ENCODE measurements at places on chromosomes 6 and 20.

GRCh38 chr6:132400555-132400882, 756 bp downstream of the MOXD1 start:
- no peak for DNase-seq

GRCh38 chr20:37071481-37071911, 24.3 kb downstream of the RBL1 start:
- no peak for DNase-seq

DNA sequence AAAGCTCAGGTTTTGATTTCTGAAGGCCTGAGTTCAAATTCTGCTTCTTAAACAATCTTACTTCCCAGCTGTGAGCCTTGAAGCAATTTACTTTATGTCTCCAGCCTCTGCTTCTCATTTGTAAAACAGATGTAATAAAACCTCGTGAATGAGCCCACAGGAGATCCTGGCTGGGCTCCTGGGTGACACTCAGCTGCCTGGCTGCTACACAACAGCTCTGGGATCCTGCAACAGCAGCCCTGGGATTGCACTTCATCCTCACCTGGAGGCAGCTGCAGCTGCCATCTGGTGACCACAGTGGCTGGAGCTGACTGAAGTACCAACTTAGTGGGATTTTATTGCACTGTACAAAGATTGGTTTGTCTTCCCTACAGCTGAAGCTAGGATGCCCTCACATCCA, 98.6 kb downstream of the NDUFAF5 start:
- DNase-seq = no peak

- DNase-seq = no peak
Observed at GRCh38 chr6:41318261-41318653, 17.2 kb upstream of the NCR2 start.

DNA sequence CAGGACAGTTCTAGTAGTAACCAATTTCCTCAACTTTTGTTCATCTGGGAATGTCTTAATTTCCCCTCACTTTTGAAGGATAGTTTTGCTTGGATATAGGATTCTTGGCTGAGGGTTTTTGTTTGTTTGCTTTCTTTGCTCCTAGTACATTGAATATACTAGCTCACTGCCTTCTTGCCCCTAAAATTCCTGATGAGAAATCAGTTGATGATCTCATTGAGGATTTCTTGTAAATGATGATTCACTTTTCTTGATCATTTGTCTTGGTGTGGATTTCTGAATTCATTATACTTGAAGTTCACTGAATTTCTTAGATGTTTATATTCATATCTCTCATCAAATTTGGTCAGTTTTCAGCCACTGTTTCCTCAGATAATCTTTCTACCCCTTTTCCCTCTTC, 49.1 kb upstream of the PRDM1 start:
- no peak for DNase-seq

DNA sequence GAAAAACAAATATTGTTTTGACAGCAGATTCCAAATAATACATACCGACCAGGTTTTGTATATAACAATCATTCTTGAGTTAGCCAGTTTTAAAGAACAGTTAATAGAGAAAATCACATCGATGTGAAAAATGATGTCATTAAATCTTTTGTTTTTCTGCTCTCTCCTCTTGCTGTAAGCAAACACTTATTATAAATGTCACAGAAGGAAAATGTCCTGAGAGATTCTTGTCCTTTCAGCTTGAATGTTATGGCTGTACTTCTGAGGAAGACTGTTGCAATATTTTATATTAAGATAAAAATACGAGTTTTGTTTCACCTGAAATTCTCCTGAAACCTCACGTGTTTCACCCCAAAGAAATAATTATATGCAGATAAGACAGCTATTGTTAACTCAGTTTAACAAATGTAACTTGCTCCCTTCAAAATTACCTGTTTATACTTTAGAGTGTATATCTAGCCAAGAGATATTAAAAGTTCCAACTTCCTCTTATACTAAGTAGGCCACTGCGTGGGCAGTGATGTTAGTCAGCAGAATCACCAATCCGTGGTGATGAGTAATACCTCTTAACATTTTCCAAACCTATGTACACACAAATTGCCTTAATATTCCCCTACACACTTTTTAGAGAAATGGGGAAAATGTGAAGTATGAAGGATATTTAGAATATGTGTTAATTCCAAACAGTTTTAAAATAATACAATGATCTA, 1111.4 kb upstream of the CITED2 start:
- no peak for DNase-seq

GRCh38 chr6:89536231-89536630, 102.3 kb downstream of the LYRM2 start:
- no peak for DNase-seq

DNA sequence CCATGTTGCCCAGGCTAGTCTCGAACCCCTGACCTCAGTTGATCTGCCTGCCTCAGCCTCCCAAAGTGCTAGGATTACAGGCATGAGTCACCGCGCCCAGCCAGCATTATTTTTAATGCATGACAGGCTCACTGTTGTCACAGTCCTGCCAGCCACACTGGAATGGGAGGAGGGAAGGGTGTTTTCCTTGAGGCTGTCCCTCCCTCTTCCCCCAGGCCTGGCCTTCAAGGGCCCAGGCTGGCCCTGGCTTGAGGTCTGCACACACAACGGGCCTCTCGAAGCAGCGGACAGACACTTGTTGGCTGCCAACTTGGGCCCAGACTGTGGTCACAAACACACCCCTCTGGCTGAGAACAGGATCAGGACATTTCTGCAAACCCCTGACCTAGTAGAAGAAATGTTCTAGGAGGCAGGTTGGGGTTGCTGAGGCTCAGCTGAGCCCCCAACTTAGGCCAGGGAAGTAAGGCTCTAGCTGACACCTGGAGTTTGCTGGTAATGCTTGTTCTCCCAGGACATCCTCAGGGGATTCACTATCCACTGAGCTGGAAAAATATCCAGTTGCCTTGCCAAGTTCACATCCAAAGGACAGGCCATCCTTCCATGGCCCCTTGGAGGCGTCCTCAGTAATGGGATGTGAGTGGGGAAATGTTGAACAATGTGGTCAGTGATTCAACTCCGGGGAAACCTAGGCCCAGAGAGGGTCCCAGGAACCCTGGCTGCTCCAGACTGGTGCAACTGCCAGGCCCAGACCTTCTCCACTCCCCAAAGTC, 9.9 kb downstream of the SNTA1 start:
- DNase-seq = no peak

DNA sequence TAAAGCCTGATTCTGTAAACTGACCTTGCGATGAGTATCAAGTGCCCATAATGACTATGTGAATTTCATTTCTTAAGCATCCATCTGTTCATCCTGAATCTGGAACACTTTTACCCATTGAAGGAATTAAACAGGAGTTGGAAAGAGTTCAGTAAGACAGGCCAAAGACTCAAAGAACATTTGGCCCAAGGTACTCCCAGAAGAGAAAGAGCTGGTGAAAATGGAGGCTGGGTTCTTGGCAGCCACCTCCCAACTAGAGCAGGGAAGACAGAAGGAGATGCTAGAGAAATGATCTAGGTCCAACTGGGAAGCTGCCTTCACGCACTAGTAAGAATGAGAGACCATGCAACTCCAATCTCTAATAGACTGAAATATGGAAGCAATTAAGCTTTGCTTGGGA, 290.8 kb upstream of the RNF24 start:
- DNase-seq = no peak

GRCh38 chr6:127483399-127484055, 24.3 kb upstream of the KIAA0408 start:
- no peak for DNase-seq

DNA sequence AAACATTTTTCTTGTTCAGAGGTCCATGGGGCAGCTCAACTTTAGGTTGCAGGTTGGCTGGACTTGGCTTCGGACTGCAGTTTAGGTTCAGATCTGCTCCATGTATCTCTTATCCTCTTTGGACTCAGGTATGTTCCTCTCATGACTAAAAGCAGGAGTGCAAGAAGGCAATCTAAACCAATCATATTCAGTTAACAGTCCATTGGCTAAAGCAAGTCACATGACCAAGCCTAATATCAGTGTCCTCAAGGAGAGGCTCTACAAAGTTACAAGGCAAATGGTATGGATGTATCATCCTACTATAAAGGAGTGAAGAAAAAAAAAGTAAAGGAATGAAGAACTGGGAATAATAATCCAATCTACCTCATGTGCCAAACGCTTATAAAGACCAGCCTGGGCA, 2.5 kb upstream of the ACTR5 start:
- DNase-seq = no peak

- DNase-seq = peak; percentile 2
Observed at GRCh38 chr20:16821211-16822089, 73.3 kb downstream of the OTOR start.

DNA sequence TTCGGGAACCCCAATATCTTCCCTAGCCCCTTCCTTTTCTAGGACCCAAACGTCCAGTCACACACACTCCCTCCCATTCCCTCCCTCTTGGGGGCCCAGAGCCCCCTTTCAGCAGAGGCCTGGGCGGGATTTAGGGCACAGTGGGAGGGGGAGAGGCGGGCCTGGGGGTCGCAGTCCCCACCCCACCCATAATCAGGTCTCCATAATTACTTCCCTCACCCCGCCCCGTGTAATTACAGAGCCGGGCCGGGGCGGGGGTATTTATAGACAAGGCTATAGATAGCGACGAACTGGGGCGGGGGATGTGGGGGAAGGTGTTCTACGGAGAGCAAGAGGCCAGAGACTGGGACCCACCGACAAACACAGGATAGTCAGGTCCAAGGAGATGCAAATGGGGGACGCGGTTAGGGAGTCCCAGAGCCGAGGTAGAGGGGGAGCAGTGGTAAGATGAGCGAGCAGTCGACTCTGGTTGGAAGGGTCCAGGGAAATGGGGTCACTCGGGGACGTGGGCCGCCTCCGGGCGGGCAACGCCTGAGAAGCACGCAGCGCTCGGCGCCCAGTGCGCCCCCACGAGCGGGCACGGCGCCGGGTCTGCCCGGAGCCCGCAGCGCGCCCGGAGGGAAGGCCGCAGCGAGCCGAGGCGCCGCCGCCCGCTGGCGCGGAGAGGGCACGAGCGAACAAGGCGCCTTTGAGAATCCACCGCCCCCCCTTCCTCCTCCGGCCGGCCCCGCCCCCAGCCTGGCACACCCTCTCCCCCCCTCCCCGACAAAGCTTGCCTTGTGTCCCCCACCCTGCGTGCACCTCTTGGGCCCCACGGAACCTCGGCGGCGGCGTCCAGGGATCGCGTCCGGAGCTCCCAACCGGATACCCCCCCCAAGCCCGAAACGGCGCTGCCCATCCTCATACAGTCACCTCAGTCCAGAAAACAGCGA, 670 bp upstream of the COL11A2 start:
- DNase-seq = no peak

- no peak for DNase-seq
Observed at GRCh38 chr6:69580706-69581105, 216.1 kb downstream of the LMBRD1 start.

GRCh38 chr20:2946988-2947961, 74.0 kb downstream of the PTPRA start:
- no peak for DNase-seq

- DNase-seq = no peak
Observed at GRCh38 chr6:157906537-157907061, 75.1 kb upstream of the SYNJ2 start.

- no peak for DNase-seq
Observed at GRCh38 chr6:40188931-40189330, 254.7 kb upstream of the MOCS1 start.

DNA sequence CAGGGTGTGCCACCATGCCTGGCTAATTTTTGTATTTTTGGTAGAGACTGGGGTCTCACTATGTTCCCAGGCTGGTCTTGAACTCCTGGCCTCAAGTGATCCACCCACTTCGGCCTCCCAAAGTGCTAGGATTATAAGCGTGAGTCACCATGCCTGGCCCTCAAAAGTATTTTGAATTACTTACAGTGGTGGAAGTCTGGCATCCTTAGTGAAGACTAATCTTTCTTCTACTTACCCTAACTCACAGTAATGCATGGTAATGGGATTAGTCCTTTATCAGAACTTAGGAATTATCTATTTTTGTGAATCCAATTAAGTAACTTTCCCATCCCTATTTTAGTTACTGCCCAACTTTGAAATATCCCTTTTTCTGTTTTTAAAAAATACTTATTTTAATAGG, 3.9 kb downstream of the RWDD1 start:
- no peak for DNase-seq

DNA sequence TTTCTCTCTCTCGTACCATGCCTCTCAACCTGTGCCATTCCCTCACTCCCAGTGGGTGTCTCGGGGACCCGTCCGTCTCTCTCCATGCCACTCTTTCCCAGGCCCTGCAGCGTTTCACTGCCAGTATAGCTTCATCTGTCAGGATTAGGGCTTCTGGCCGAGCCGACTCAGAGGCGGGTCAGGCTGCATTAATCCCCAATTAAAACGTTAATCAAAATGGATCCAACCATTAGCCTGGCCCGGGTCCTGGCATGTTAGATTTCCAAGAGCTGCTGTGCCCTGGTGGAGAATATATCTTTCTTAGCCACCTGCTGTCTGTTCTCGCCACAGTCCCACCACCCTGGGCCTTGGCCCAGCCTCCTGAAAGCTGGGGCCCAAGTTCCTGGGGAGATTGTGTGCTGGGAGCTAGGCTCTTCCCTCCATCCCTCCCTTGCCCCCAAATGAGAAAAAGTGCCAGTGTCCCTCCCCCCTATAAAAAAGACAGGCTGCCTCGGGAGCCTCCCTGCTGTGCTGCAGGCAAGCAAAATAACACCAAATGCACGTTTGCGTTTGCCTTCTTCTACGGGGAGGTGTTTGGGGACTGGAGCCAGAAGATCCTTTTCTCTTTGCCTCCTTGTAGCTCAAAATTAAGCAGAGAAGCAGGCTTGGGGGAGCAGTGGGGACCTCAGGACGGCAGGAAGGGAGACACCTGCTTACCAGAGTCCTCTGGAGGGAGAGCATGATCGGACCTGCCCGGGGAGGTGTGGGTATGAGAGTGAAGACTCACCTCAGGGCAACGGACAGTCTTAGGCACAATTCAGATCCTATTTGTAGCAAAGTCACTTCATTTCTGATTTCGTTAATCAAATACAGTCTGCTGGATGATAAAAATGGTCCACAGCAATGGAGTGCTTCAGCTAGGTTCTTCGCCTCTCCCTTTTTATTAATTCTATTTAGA, 3.0 kb downstream of the KCNG1 start:
- no peak for DNase-seq

DNA sequence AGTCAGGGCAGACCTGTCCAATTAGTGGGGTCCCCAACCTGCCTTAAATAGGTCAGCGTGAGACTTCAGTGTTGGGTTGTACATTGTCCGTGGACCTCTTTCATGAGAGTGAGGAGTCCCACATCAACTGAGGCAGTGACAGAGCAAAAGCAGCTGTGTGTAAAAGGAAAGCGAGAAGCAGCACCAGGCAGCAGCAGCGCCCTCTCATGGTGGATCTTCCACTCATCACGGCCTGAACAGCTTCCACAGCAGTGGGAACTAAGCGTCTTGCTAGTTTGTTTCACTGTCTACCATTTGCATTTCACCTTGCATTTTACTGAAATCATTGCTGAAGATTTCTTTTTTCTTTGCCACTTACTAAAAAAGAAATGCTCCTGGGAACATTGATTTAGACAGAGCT, 333.8 kb downstream of the PKHD1 start:
- DNase-seq = no peak

All from NK-92 treated with Interleukin-12 subunit alpha and Interleukin-12 subunit beta, amount 100 ng/mL, for 24 hours (cell line).